Calu3 (cell line): ENCODE measurements at places on chromosomes 11 and 22.

DNA sequence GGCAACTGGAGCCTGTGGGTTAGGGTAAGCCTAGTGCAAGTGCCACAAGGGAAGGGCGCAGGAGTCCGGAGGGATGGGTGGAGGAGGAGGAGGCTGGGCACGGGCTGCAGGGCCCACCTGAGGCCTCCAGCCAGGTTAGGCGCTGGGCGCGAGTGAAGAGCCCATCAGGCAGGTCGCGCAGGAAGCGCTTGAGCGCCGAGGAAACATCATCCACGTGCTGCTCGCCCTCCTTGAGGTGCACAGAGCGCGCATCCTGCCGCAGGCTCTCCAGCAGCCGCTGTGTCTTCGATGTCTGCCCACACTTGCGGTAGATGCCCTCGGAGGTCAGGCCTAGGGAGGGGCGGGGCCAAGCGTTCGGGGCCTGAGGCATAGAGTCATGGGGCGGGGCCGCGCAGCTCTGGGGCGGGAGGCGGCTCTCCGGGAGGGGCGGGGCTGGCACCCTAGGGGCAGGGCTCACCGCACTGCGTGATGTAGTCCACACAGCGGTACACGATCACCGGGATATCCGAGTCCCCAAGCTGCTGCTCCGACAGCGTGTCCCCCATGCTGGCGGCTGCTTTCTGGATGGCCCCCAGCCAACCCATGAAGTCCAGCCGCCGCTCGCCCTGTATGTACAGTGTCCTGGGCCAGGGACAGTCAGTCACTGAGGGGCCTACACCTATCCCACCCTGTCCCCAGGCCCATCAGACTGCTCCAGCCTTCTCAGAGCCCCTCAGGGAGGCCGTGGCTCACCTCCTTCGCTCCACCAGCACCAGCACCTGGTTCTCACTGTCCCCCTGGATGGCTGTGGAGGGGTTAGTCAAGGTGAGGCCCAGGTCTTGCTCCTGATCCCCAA is 22.9 kb upstream of the PDE2A start:
- no peak for DNase-seq

DNA sequence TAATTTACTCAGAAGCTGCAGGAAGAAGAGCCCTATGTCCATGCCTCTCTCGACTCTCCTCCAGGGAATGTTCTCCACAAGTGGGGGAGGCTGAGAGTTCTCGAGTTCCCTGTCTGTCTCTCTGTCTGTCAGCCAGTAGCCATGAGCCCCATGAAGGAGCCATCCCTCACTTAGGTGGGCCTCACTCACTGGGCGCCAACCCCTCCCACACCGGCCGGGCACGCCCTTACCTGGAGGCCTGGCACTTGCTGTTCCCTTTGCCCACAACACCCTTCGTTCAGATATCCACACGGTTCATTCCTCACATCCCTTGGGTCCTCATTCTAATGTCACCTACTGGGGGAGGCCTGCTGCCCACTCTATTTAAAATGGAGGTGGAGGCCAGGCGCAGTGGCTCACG is 14.2 kb upstream of the IL10RA start:
- no peak for DNase-seq

- DNase-seq, result no peak
Measured at GRCh38 chr22:23826510-23827350, 12.1 kb downstream of the DERL3 start.

- no peak for DNase-seq
Measured at GRCh38 chr22:22450343-22450839, 58.2 kb downstream of the ZNF280B start.

GRCh38 chr11:111265421-111265820 is 19.9 kb downstream of the POU2AF2 start:
- no peak for DNase-seq

DNA sequence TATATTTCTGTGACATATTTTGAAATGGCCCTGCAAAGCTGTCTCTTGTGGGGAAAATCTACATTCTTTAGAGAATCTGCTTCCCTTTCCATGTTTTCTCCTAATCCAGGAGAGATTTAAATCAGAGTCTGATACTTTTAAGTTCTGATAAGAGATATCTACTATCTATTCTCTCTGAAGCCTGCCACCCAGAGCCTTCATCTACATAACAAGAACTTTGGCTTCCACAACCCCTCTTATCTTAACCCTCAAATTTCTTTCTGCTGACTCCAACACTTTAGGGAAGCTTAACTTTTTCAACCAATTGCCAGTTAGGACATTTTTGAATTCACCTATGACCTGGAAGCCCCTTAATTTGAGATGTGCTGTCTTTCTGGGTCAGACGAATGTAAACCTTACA is 965.2 kb downstream of the TBC1D22A start:
- no peak for DNase-seq

DNA sequence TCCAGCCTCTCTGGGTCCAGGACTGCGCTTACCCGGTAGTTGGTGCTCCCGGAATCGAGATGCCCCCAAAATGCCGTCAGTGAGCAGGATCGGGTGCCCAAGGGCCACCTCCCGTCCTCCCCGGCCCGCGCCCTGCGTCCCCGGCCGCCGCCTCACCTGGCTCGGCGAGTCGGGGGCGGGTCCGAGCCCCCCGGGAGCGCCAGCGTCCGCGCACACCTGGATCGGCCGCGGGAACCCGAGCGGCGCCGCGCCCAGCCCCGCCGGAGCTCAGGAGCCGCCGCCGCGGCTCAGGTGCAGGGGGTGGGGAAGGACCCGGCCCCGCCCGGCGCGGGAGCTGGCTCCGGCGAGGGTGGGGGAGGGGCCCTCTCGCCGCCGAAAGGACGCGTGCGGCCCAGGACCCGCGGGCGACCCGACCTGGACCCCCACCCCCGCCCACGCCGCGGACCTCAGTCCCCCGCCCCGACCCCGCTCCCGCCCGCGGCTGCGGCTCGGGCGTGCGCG is at the start of gene SHANK2:
TSS of gene SHANK2 (minus strand) at position 309 of the 501 bp plus-strand sequence. CDS start 105,251 bp downstream, outside the sequence.
- peak; percentile 72 for DNase-seq

DNA sequence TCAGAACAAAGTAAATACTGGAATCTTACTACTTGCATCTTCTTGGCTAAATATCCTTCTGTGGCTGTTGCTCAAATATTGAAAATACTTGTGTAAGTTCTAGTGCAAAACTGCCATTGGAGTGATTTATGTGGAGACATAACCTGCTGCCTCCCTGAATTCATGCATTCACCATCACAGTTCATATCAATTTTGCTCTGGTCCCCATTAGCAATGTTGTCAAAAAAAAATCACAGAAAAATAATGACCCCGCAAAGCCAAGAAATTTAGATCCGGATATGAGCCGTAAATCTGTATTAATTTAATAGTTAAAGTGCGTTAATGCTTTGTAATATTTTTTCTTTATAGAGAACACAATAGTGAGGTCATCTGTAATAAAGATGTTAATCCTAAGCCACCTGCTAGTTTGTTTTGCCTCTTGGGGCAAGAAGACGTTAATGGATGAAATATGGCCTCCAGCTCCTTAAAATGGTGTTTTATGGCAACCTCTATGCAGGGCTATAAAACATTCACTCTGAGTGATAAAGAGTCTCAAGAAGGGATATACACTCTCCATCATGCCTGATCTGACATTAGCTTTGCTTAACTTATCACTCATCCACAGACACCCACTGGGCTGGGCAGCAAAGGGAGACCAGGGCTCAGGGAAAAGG is 255.9 kb downstream of the INSC start:
- no peak for DNase-seq

DNA sequence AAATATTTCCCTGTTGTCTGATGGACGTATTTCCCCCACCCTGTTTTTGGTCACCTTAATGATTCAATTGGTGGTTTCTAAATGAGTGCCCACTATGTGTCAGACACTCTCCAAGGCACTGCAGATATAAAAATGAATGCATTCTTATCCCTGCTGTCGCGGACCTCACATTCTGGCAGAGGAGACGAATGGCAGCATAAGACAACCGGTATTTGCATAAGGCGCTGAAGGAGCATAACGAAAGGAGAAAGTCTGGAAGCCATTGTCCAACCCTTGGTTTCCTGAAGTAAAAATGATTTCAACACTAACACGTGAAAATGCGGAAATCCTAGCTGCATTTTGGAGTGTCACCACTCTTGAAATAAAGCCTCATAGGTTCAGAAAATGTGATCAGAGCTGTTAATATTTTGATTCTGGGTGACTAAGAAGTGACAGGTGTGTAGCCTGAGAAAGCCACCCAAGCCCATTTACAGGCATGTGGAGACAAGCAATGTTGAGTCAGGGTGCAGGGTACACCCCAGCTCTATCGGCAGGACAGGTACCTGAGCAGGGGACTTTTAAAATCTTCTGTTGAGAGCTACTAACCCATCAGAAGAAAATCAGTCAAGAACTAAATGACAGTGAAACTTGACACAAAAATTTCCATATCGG is 10.1 kb upstream of the GAB2 start:
- DNase-seq, result no peak

DNA sequence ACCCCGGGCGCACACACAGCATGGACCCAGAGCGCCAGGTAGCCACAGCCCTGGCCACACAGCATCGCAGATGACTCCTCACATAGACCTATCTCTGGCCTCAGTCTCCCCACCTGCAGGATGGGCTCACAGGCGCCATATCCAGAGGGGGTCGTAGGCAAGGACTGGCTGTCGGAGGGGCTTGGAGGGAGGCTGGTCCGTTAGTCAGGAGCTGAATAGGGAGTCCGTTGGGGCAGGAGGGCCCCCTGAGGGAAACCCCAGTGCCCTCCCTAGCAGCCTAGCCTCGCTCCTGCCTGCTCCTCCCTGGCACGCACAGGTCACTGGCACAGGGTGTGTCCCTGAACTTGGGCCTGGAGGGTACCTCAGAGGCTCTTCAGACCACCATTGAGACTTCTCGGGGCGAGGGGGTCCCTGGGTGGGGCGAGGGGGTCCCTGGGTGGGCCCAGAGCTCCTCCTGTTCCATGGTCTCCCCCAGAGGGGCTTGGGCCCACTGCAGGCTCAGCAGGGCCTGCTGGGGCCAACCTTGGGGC is 2.0 kb downstream of the PLXNB2 start:
- peak; percentile 42 for DNase-seq

- peak; percentile 39 for DNase-seq
Measured at GRCh38 chr11:12110714-12111548, 541 bp downstream of the MICAL2 start.

GRCh38 chr11:131033151-131033651 is 116.9 kb upstream of the SNX19 start:
- DNase-seq, result peak; percentile 63

DNA sequence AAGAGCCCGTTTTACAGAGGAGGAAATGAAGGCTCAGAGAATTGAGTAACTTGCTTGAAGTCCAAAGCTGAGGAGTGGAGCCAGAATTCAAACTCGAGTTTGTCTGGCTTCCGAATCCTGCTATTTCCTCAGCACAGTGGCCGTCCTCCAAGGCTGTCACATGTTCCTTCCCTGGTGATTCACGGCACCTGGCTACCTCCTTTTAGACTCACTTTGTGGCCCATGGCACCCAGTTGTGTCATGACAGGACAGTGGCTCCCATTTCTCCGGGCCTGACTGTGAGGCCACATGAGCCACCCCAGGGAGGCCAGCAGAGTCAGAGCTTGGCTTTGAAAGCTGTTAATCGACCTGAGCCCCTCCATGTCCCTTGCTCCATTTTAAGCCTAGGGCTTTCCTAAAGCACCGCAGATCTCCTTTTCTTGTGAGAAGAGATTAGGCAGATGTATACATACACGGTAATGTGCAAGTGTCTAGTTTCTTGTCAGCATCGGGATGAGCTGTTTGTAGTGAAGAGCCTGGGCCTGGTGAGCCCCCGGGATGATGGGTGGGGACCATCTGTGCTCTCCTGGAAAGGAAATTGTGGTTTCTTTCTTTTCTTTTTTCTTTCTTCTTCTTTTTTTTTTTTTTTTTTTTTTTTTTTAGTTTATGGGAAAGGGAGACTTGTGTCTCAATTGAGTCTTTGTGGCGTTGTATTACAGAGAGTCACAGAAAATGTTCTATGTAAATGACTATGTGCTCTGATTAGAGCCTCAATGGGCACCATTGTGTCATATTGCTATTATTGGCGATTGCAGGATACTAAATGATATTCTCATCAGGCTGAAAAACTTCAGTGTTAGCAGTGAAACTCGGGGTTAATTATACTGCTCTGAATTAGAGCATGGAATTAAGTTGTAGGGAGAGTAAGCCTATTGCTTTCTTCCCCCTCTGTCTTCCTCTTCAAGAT is 54.8 kb downstream of the PTPRJ start:
- no peak for DNase-seq

DNA sequence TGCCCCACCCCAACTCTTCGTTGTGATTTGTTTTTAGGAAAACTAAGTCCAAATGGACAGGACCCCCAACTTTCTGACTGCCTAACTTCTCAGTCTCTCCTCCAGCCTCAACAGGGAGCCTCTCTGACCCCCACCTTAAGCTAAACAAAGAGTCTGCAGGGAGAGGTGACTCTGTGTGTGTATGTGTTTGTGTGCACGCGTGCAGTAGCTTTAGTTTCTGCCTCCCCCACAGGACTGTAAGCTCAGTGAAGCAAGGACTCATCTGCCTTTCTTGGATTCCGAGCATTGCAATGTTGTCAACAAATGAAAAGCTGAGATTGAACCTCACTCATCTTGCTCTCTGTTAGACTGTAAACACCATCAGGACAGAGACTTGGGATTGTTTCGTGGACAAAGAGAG is 7.9 kb downstream of the SNAP29 start:
- no peak for DNase-seq

DNA sequence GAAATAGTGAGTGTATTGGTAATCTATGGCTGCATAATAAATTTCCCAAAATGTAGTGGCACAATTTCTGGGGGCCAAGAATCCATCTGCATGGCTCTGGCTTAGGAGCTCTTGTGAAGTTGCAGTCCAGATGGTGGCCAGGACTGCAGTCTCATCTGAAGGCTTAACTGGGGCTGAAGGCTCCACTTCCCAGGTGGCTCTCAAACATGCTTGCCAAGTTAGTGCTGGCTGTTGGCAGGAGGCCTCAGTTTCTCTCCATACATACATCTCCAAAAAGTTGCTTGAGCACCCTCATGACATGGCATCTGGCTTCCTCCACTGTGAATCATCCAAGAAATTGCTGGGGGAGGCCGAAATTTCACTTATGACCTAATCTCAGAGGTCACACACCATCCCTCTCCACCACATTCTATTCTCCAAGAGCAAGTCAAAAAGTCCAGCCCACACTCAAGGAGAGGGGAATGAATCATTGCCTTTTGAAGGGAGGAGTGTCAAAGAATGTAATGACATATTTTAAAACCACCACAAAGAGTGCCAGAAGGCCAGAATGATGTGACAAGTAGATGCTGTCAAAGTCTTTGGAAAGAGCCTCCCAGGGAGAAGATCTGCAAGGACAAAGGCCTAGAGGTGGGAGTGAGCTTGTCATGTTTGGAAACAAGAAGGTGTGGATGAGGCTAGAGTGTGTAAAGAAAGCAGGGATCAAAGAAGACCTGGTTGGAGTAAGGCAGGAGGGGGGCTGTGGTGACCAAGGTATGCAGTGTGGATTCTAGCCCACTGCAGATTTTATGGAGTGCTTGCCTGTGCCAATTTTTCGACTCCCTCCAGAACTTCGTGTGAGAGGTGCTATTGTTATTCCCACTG is 566.2 kb downstream of the MIAT start:
- peak; percentile 11 for DNase-seq

- no peak for DNase-seq
Measured at GRCh38 chr11:46528445-46529094, 65.3 kb downstream of the AMBRA1 start.

DNA sequence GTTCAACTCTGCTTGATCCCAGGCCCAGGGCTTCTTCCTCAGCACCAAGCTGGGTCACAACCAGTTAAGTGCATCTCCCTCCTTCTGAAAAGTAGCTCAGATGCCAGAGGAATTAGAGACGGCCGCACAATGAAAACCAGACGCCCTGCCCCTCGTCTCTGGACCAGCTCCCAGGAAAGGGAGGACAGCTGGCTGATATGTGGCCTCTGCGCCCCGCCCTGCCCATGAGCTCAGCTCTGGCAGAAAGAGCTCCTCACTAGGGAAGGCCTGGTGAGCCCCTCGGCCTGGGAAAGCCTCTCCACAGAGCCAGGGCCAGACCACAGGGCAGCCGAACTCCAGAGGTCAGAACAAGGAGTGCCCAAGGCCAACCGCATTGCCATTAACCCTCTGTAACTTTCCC is 18.1 kb upstream of the SCGB1A1 start:
- DNase-seq, result no peak
